ENCODE measurements at places on chromosomes 4 and X.

DNA sequence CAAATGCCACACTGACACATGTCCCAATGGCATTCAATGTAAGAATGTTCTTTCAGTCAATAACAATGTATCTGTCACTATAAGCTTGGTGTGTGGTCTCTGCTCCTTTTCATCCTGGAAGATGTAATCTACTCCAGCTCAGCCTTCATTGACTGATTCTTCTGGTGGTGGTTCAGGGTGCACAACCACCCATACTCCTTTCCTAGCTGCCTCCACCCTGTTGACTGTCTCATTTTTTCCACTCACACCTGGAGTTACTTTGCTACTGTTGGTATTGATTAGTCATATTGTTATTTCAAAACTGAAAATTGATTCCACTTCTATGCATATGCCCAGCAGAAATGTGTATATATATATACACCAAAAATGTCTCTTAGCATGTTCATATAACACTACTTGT, 140.5 kb downstream of the ASB9 start:
- no peak for ATAC-seq

GRCh38 chr4:76488455-76488854, 53.4 kb downstream of the SHROOM3 start:
- ATAC-seq: no peak

- no peak for ATAC-seq
Measured at GRCh38 chr4:8090744-8091301, 67.8 kb downstream of the ABLIM2 start.

DNA sequence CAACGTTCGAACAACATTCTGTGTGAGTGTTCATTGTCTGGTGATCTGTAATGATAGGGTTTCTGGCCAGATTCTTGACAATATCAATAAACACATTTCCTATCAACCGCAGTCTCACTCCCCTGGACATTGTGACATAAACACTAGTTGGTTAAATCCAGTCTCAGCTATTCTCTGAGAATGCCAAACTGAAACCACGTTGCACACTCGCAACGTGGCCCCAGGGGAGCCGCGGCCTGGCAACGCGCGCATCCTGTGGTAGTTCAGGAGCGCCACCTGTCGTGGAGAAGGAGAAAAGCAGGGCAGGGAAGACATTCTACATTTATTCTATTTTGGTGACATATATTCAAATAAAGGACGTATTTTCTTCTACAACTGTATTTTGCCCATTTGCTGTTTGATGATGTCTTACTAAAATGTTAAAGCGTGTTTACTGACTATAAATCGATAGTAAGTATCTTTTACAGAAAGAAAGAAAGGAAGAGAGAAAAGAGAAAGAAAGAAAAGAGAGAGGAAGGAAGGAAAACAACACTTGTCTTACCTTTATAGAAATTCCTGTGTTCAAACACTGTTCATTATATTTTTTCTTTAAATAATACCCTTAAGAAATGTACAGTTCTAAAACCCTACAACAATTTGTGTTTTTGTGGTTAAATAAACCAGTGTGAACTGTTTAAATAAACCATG, 738.3 kb upstream of the FRG1 start:
- ATAC-seq: peak; percentile 80

GRCh38 chrX:42694260-42694815, 83.6 kb downstream of the PPP1R2C start:
- no peak for ATAC-seq

DNA sequence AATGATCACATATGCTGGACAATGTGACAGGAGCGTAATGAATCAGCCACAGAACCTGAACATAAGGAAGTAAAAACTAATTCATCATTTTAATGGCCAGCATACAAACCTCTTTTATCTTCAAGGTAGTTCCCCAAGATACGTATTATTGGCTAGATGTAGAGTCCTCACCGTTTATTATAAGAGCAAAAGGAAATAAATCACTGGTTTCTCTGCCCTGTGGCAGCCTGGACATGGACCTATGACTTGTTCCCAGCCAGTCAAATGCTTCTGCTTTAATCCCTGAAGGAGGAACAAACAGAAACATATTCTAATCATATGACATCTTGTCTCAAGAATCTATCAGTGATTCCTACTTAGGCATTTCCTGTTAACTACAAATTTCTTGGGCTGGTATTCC, 86.8 kb upstream of the FAM241A start:
- no peak for ATAC-seq

- ATAC-seq: no peak
Measured at GRCh38 chrX:135302269-135302873, 6.9 kb upstream of the ETDC start.

GRCh38 chr4:3177426-3177825, 71.5 kb upstream of the MSANTD1 start:
- ATAC-seq: no peak

DNA sequence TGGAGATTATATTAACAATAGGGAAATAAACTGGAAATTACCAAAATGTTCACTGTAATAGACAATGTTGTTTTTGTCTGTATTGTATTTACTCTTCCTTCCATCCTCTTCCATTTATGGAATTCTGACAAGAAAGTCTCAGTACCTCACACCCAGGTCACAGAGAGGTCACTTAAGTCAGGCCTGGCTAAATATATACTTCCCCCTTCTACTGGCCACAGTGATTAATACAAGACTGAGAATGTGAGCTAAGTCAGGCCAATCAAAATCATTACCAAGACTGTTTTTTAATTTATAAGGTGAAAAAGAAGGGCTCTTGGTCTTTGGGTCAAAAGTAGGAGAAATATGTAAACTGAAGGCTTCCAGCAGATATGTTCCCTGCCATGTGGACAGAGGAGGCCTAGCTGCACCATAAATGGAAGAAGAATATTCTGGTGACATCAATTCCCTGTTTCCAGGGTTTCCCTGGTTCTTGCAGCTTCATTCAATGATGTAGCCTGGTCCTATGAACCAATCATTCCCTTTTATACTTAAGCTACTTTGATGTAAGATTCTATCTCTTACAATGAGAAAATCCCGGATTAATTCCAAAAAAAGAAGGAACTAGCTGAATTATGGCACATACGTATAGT, 64.3 kb downstream of the LRBA start:
- ATAC-seq: no peak

GRCh38 chr4:101953949-101954348, 163.4 kb downstream of the BANK1 start:
- no peak for ATAC-seq

- ATAC-seq: no peak
Measured at GRCh38 chr4:165360985-165361670, 17.7 kb upstream of the CPE start.

- ATAC-seq: no peak
Measured at GRCh38 chr4:173153445-173153844, 15.2 kb upstream of the GALNT7 start.

- ATAC-seq: no peak
Measured at GRCh38 chr4:6267573-6267972, 2.1 kb upstream of the WFS1 start.

GRCh38 chr4:121096191-121096590, 23.9 kb upstream of the NDNF start:
- ATAC-seq: no peak

DNA sequence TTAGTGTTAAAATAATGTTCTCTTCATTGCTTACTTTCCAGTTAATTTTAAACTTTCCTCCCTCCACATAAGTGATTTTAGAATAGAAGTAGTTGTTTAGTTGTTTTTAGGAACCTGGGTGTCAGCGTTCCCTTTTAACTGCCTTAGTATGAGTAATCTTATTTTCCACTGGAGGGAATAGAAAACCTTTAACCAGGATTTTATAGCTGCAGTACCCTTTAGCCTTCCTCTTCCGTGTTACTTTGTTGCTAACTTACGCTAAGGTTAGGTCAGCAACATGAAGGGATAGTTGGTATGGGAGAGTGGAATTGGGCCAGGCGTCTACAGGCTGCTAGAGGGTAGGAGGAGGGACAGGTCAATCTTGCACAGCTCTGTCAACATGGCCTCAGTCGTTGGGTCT, 31.5 kb downstream of the SMS start:
- ATAC-seq: no peak

DNA sequence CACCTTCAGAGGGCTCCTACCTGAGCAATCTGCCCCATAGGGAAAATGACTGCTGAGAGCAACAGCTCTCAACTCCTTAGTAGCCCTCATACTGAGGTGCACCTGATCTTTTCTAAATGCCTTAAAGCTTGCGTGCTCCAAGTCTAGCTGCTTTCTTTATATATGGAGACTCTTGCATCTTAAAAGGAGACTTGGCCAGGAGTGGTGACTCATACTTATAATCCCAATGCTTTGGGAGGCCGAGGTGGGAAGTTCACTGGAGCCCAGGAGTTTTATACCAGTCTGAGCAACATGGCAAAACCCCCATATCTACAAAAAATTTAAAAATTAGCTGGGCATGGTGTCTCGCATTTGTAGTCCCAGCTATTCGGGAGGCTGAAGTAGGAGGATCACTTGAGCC, 78.1 kb upstream of the TRIM2 start:
- no peak for ATAC-seq

GRCh38 chr4:153215921-153216320, 11.7 kb downstream of the TRIM2 start:
- no peak for ATAC-seq

DNA sequence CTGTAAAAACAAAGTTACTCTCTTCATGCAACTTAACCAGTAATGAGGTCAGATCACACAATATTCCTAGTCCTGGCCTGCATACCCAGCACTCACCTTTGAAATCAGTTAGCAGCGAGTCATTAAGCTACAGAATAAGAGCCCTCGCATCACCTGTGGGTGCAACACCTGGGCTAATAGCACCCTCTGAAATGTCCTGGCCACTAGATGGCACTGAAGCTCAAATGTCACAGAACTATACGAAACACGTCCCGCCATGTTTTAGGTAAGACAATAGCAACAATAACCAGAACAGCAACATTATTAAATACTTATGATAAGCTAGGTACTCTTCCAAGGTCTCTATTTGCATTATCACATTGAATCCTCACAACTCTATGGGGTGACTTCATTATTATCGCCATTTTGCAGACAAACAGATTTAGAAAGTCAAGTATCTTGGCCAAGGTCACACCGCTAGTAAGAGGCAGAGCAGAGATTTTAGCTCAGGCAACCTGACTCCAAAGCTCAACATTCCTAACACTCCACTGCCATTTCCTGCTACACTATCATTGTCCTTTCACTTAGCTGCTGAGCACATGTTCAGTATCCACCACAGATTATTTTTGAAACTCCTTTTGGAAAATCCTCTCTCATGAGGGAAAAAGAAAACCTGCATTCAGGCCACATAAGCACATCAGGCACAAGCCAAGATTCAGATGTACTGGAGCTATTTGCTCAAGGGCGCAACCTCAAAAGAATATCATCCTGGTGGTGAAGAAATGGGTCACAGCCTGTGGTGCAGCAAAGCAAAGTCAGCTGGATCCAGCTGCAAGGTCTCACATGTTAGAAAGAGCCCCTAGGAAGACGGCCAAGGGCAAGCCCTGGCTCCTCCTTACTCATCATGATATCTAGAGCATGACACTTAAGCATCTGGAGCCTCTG, 59.5 kb upstream of the KDR start:
- peak; percentile 70 for ATAC-seq
